ENCODE measurements at places on chromosomes 5 and 9.

GRCh38 chr9:123169926-123170325 lies 98.5 kb downstream of the STRBP start:
- DNase-seq, result no peak

DNA sequence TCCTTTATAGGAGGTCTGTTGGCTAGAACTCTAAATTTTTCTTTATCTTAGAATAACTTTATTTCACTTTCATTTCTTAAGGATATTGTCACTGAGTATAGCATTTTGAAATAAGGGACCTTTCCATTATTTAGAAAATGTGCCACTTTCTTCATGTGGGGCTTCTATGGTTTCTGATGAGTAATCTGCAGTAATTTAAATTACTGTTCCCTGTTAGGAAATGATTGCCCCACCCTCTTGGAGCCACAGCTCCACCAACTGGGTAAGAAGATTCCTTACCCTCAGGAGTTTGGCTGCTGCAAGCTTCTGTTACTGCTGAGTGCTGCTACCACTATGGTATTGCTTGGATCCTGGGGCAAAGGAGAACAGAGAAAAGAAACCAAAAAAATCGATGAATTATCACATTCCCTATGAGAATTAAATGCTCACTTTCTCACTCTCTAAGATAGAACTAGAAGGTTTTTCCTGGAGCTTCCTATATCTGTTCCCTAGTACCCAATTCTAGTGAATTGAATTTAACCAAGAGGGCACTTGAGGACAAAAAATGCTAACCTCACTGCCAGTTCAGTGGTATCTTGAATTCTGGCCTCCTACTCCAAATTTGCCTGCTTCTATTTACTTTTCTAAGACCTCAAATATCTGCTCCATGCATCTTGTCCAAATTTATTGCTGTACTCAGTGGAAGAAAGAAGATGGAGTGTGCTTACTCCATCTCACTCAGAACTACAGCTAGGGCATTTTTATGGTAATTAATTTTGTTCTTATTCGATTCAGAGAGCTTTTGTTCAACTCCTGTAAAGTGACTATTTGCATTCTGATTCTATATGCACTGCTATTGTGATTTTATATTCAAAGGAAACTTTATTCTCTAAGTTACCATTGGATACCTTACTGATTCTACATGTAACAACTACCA lies 2111.3 kb downstream of the MAT2B start:
- no peak for DNase-seq

- DNase-seq, result no peak
These were observed 127.7 kb downstream of the NR3C1 start for GRCh38 chr5:143275512-143276363.

GRCh38 chr9:77215874-77216273 lies 38.5 kb downstream of the VPS13A start:
- no peak for DNase-seq

- no peak for DNase-seq
These were observed 526.0 kb downstream of the MTRR start for GRCh38 chr5:8394965-8395364.

GRCh38 chr9:88801214-88801796 lies 190.0 kb upstream of the S1PR3 start:
- DNase-seq, result no peak

DNA sequence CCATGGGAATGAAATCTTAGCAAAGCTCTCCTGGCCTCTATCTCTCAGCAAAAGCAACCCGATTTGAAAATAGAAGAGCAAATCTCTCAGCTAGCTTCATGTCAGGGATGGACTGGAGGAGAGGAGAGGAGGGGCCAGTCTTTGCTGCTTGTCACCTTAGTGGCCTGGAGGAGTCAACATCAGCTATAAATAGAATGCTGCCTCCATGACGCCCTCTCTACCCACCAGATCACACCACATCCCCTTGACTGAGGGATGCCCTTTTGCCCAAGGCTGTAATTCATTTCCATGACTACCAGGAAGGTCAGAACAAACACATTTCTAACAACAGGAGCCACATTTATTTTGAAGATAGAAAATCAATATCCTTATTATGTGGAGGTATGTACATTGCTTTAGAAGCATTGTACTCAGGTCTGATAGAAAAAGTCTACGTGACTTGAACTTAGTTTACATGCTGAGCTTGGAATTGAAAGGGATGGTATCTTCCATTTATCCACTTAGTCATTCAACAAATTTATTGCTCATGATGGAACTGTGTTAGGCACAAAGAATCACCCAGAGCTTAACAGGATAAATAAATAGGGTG lies 92.4 kb upstream of the LIFR start:
- no peak for DNase-seq

GRCh38 chr5:180802325-180803180 lies at the start of gene MGAT1:
Gene MGAT1, minus strand, starts transcription at chr5:180802806. Its CDS starts 9,835 bp downstream, at chr5:180792971.
- DNase-seq, result peak; percentile 50

DNA sequence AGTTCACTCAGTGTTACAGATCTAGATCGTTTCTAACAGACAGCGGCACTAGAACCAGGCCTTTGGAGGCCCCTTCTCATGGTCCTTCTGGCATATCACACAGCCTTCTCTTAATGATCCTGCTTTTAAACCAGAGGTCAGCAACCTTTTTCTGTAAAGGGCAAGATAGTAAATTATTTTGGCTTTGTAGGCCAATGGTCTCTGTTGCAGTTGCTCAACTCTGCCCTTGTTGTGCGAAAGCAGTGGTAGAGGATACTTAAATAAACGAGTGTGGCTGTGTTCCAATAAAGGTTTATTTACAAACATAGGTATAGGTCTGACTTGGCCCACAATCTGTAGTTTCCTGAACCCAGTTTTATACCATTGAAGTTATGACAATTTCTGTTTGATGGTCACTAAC lies 47.3 kb upstream of the CD180 start:
- no peak for DNase-seq

DNA sequence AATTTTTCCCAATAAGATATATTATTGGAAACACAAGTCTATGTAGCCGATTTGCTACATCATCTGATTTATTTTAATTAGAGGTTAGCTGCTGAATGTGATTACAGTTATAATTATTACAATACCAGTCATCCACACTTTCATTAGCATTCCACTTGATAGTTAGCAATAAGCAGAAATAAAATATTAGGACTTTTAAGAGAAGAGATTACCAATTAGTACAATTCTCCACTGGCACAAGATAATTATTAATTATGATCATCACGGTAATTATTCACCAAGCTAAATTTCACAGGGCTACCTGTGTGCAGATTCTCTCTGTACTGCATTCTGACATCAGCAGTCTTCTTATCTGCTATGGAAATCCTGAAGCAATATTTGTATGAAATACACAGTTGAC lies 474.7 kb downstream of the TLE4 start:
- DNase-seq, result no peak

DNA sequence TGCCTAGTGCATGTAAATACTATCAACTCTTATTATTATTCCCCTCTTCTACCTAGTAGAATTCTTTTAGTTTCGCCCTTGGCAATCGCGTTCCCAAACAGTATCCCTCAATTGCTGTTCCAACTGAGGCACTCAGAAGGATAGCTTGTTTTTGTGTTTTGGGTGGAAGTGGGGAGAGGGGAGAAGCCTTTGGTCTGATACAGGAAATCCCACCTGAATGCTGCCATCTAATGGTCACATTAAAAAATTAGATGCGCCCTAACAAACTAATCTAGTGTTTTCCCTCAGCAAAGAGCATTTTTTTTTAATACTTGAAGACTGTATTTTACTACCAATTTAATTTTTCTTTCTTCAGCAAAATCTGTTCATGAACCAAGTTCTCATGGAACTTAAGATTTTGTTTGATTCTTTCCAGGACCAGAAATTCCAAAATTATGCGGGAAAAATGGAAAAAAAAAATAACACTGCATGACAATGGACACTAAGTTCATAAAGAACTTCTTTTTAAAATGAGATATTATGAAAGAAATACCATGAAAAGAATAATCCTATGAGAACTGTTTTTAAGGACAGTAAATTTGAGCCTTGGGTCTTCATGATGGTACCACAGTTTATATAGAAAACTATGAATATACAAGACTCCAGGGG lies 22.2 kb upstream of the GLDC start:
- no peak for DNase-seq

- DNase-seq, result no peak
These were observed 229.0 kb downstream of the ELAVL2 start for GRCh38 chr9:23596913-23597634.

- DNase-seq, result no peak
These were observed 46.6 kb downstream of the ATG10 start for GRCh38 chr5:82018462-82018861.

DNA sequence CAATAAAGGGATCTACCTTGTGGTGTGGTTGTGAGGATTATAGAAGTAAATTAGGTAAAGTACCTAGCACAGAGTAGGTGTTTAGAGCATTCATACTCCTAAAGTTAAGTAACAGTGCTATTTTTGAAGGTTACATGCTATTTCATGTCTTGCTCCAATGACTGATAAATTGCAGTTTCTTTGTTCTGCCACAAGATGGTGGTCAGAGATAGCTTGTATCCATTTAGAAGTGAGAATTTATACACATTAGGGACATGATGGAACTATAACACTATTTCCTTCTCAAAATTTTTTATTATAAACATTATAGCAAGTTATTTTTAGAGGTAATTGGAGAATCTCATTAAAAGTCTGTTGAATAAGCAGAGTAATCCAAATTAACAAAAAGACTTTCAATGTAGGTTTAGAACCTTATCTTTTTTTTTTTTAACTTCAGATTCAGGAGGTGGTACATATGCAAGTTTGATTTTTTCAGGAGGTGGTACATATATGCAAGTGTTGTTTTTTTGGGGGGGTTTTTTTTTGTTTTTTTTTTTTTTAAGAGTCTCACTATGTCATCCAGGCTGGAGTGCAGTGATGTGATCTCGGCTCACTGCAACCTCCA lies 17.1 kb downstream of the MTREX start:
- DNase-seq, result no peak

- peak; percentile 8 for DNase-seq
These were observed 47.0 kb upstream of the PLIN2 start for GRCh38 chr9:19174127-19174912.

DNA sequence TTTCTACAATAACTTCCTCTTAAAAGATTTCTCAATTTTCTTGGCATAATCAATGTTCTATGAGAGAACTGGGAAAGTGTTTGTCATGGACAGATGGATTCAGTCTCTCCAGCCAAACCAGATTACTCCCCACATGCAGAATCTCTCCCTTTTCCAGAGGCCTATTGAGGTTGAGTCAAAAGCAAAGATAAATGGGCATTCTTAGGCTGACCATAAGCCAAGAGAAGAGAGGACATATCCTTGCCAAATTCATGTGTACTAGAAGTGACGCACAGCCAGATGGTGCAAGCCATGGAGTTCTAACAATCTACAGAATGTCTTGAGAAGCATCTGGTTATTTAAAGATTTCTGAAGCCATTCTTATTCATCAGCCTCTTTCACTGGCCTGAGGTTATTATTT lies 2115.0 kb downstream of the MAT2B start:
- DNase-seq, result no peak

DNA sequence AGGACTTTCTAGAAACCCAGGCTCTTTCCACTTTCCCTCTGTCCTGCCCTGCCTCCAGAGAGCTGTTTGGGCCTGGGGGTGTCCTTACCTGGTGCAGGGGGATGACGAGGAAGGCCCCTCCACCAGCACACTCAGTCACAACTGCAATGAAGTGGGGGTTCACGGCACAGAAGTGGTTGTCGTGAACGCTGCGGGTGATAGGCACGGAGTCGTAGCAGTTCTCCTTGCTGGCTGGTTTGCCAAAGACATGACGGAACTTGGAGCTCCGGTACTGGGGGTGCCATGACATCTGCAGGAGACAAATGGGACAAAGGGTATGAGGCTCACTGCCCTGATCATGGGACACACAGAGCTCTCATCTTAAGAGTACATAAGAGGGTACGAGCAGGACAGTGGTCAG lies 35.1 kb downstream of the CORO2A start:
- DNase-seq, result no peak

DNA sequence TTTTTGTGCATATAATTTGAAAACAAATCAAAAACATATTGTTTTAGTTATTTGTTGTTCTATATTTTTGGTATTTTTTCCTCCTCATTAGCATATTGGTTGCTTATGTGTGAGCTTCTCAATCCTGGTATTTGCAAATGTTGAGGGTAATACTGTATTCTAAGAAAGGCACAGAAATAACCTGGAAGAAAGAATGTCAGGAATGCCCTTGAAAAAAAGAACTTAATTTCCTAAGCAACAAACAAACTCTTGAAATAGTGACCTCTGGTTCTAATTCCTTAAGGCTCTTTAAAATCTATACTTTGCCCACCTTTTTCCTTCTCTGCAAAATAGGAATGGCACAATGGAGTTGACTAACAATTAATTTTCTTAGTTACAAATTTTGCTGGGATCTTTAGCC lies 117.5 kb downstream of the HMHB1 start:
- DNase-seq, result no peak

DNA sequence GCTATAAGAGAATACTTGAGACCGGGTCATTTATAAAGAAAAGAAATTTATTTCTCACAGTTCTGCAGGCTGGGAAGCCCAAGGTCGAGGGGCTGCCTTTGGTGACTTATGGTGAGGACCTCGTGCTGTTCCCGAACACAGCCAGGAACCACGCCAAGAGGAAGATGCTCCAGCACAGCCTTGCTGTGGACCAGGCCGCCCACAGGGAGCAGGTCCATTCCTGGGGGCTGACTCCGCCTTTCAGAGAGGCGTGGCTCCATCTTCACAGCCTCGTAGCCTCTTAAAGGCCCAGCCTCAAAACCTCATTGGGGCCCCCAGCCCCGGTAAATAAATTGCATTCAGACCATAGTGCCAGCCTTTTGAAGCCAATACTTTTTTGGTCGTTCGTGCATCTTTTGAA lies 93.5 kb upstream of the CACNA1B start:
- no peak for DNase-seq

- no peak for DNase-seq
These were observed 115.7 kb upstream of the MSX2 start for GRCh38 chr5:174608631-174609097.

- DNase-seq, result no peak
These were observed 48.1 kb downstream of the KCNV2 start for GRCh38 chr9:2765250-2765880.

Data from NCI-H774 (cell line).